Spleen (tissue), 13 donors: ENCODE measurements at places on chromosomes 3 and 15. TPM values are rescaled to one million over a fixed set of nuclear protein-coding genes. Genes with fewer than 3 reads are reported as not detected.

- peaks cover 20% of the 10 kb centered on the region for H3K4me1 ChIP-seq
- H3K4me3 ChIP-seq, result no peak overlapping the region
- H3K27me3 ChIP-seq, result no peaks in the 10 kb centered on the region
- no peak overlapping the region for H3K27ac ChIP-seq
Measured at GRCh38 chr15:69595009-69595791, 142.6 kb downstream of the RPLP1 start.

GRCh38 chr3:74281705-74282104, 332.8 kb downstream of the CNTN3 start:
- no peak overlapping the region for H3K4me3 ChIP-seq
- H3K36me3 ChIP-seq, result no peaks in the 10 kb centered on the region
- DNase-seq, result no peak
- H3K27me3 ChIP-seq, result no peaks in the 10 kb centered on the region
- H3K27ac ChIP-seq, result no peak overlapping the region
- no peaks in the 10 kb centered on the region for H3K4me1 ChIP-seq

DNA sequence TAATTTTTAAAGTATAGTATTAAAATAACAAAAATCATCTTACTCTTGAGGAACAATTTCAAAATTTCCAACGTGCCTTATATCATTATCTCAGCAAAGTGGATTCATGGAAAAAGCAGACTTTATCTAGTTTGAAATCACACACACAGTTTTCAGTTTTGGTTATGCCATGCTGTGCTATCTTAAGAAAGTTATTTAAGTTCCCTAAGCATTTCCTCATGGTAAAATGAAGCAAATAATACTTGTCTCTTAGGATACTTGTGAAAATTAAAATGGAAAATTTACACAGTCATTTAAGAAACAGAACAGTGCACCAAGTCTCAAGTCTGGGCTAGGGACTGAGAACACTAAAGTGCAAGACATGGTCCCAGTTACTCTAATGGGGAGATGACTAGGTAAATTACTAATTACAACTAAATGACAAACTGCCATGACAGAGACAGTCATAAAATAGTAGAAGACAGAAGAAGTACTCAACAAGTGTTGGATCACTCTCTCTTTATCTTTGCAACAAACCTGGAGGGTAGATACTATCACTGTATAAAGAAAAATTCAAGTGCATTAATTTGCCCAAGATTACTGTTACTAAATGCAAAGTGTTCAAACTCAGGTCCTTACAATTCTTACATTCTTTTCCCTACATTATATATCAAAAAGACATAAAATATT, 44.8 kb downstream of the DMXL2 start:
- peak overlapping the region; percentile 10 for H3K4me3 ChIP-seq
- peak overlapping the region; percentile 85 for H3K27ac ChIP-seq
- H3K4me1 ChIP-seq, result peaks cover 45% of the 10 kb centered on the region
- H3K27me3 ChIP-seq, result no peaks in the 10 kb centered on the region
- no peaks in the 10 kb centered on the region for H3K36me3 ChIP-seq

GRCh38 chr3:1228289-1228688, 135.5 kb downstream of the CNTN6 start:
- no peaks in the 10 kb centered on the region for H3K36me3 ChIP-seq
- no peak overlapping the region for H3K4me3 ChIP-seq
- H3K27ac ChIP-seq, result no peak overlapping the region
- no peaks in the 10 kb centered on the region for H3K4me1 ChIP-seq

DNA sequence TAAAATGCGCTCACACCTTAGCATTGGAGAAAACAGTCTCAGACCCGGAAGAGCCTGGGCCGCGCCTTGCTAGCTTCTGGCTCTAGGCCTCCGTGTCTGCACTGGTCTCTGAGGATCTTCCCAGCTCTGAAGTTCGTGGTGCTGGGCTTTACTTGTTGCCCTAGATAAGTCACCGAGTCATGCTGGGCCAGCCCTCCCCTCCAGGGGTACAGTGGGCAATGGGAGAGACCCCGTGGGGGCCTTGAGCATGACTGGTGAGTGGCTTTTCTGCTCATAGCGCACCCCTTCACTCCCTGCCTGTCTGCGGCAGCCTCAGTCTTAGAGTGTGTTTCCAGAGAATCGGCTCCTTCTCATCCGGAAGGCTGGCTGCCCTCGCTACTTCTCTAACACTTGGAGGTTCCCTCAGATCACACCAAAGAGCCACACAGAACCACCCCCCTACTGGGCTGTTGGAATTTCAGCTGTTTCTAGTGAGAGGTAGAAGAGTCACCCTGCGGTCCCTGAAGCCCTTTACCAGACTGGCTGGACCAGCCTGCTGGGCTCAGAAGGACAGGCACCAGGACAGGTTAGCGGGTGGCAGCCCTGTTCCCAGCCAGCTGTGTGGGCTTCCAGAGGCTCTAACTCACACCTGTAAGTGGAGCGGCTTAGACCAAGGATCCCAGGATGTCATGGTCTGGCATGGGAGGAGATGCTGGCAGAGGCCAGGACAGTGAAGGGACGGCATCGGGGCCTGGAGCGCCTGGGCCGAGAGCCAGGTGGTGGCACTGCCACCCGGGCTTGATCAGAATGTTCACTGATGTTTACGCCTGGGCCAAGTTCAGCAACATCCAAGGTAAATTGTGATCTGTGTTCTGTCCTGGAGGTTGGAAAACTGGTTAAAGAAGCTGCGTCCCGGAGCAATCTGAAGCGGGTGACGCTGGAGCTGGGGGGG, 17.9 kb downstream of the ALDH1A3 start:
- H3K4me1 ChIP-seq, result peaks cover 36% of the 10 kb centered on the region
- no peak overlapping the region for H3K27ac ChIP-seq
- no peak overlapping the region for H3K4me3 ChIP-seq
- DNase-seq, result no peak
- no peaks in the 10 kb centered on the region for H3K36me3 ChIP-seq

DNA sequence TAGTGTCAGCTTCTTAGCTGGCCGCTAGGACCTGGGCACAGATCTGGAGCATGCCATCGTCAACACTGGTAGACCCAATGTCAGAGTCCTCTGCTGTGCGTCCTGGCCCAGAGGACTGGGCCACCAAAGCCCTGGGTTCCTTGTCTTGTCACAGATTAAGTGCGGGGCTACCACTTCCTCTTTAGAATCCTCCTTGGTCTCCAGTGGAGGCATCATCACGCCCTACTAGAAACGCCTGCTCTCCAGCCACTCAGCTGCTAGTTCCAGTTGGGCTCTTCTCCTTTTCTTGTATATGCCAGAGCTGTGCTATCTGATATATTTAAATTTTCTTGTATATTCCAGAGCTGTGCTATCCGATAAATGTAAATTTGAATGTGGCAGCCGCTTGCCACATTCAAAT, 11.2 kb downstream of the PPCDC start:
- H3K27me3 ChIP-seq, result no peaks in the 10 kb centered on the region
- H3K27ac ChIP-seq, result no peak overlapping the region
- H3K4me3 ChIP-seq, result no peak overlapping the region
- H3K4me1 ChIP-seq, result peaks cover 10% of the 10 kb centered on the region
- H3K36me3 ChIP-seq, result no peaks in the 10 kb centered on the region

DNA sequence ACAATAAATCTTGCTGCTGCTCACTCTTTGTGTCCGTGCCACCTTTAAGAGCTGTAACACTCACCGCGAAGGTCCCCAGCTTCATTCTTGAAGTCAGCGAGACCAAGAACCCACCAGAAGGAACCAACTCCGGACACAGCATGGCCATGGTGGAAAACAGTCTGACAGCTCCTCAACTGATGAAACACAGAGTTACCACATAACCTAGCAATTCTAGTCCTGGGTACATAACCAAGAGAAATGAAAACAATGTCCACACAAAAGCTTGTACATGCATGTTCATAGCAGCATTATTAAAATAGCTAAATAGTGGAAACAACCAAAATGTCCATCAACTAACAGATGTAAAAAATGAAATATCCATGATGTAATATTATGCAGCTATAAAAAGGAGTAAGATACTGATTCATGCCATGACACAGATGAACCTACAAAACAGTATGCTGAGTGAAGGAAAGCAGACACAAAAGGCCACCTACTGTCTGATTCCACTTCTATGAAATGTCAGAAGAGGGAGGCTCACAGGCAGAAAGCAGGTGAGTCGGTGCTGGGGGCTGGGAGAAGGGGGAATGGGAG, 36.8 kb downstream of the VGLL4 start:
- no peaks in the 10 kb centered on the region for H3K36me3 ChIP-seq
- no peak overlapping the region for H3K4me3 ChIP-seq
- no peaks in the 10 kb centered on the region for H3K27me3 ChIP-seq
- H3K4me1 ChIP-seq, result peaks cover 59% of the 10 kb centered on the region
- DNase-seq, result no peak
- no peak overlapping the region for H3K27ac ChIP-seq

- H3K36me3 ChIP-seq, result no peaks in the 10 kb centered on the region
- H3K27ac ChIP-seq, result no peak overlapping the region
- DNase-seq, result no peak
Measured at GRCh38 chr15:77607111-77607893, 25.4 kb downstream of the LINGO1 start.

- DNase-seq, result no peak
- H3K4me1 ChIP-seq, result no peaks in the 10 kb centered on the region
- no peak overlapping the region for H3K4me3 ChIP-seq
- no peaks in the 10 kb centered on the region for H3K36me3 ChIP-seq
- no peak overlapping the region for H3K27ac ChIP-seq
Measured at GRCh38 chr15:31090766-31091165, 10.8 kb downstream of the TRPM1 start.

GRCh38 chr3:169305460-169305859, 358.1 kb downstream of the MECOM start:
- no peaks in the 10 kb centered on the region for H3K36me3 ChIP-seq
- no peak overlapping the region for H3K27ac ChIP-seq
- H3K4me1 ChIP-seq, result no peaks in the 10 kb centered on the region
- DNase-seq, result no peak

DNA sequence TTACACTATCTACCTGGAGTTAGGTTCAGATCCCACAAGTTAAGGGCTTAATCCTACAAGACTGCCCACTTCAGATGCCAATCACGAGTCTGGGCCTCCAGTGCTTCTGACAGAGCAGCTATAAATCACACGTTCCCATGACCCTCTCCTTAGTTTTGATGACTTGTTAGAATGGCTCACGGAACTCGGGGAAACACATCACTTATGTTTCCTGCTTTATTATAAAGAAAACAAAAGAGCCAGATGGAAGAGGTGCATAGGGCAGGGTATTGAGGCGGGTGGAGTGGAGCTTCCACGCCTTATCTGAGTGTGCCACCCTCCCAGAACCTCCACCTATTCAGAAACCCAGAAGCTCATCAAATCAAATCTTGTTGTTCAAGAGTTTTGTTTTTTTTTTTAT, 170.8 kb downstream of the MOBP start:
- H3K36me3 ChIP-seq, result no peaks in the 10 kb centered on the region
- no peak overlapping the region for H3K4me3 ChIP-seq
- peaks cover 8% of the 10 kb centered on the region for H3K4me1 ChIP-seq

DNA sequence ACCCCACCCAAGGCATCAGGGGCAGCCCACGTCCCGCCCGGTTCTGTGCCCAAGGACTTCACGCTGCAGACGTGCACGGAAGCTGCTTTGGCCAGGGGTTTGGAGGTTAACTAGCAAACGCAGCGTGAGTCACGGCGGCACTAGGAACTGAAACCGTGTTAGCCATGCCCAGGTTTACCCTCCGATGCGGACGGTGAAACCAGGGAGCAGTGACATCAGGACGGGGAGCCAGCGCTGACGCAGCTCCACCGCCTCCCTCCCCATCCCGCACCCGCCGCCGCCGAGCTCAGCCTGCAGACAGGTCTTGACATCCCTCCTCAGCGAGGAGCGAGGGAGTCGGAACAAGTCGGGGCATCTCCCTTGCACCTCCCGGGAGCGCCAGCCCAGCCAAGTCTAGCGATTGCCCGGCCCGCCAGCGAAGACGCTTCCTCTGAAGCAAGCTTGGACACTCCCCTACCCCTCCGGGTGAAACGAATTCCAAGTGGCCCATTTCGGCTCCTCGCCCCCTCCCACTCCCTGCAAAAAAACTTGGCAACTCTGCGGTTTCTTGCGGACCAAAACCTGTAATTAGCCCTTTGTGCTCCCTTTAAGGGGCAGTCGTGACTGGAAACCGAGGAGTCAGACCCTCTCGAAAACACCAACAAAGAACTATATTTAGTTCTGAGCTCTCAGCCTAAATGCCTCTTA, 1.4 kb upstream of the RAP2B start:
- peak overlapping the region; percentile 98 for H3K4me3 ChIP-seq
- H3K36me3 ChIP-seq, result no peaks in the 10 kb centered on the region
- peak overlapping the region; percentile 92 for H3K27ac ChIP-seq

GRCh38 chr3:127628788-127629466, at the start of gene PODXL2:
Gene PODXL2, plus strand, starts transcription at chr3:127629185. Its CDS starts 35 bp downstream, at chr3:127629220.
- H3K4me3 ChIP-seq, result peak within 1 kb of the TSS; percentile 55
- H3K4me1 ChIP-seq, result peaks cover 16% of the 10 kb centered on the region
- H3K36me3 ChIP-seq, result no peaks in the 10 kb centered on the region
- H3K27me3 ChIP-seq, result no peaks in the 10 kb centered on the region
- peak; percentile 84 for DNase-seq

DNA sequence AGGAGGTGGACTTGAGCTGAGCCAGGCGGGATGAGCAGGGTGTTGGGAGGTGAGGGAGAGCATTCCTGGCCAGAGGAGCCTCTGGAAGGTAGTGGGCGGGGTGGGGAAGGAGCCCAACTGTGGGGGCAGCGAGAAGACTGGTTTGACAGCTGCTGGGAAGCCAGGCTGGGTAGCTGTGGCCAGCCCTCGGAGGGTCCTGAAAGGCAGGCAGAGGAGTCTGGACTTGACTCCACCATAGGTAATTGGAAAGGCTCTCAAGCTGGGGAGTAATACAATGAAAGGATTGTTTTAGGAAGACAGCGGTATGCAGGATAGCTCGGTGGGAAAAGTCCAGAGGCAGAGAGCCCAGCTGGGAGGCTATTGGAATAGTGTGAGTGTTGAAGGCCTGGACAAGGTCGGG, 17.2 kb downstream of the EPHB3 start:
- H3K36me3 ChIP-seq, result no peaks in the 10 kb centered on the region
- peaks cover 34% of the 10 kb centered on the region for H3K27me3 ChIP-seq
- DNase-seq, result no peak
- H3K27ac ChIP-seq, result no peak overlapping the region
- no peak overlapping the region for H3K4me3 ChIP-seq

- H3K36me3 ChIP-seq, result no peaks in the 10 kb centered on the region
- H3K4me3 ChIP-seq, result no peak overlapping the region
- H3K4me1 ChIP-seq, result no peaks in the 10 kb centered on the region
- H3K27me3 ChIP-seq, result no peaks in the 10 kb centered on the region
Measured at GRCh38 chr15:61382927-61383326, 153.8 kb upstream of the RORA start.

GRCh38 chr3:106529738-106530137, 660.9 kb upstream of the CBLB start:
- H3K4me3 ChIP-seq, result no peak overlapping the region
- H3K27me3 ChIP-seq, result no peaks in the 10 kb centered on the region
- H3K36me3 ChIP-seq, result no peaks in the 10 kb centered on the region

Gene ROBO2
- total RNA-seq, result 3.9 TPM

Gene CCRL2
- 13.8 TPM for total RNA-seq

Gene ZPLD1
- not detected for total RNA-seq

Gene CCDC80
- 30.6 TPM for total RNA-seq

Gene CHRM5
- total RNA-seq, result not detected

Gene PDE12
- 20.3 TPM for total RNA-seq

Gene NMB
- total RNA-seq, result 4.2 TPM
